MCF 10A (cell line): ENCODE measurements at places on chromosomes 12 and 14. TPM values are rescaled to one million over a fixed set of nuclear protein-coding genes. Genes with fewer than 3 reads are reported as not detected.

Gene PZP
- total RNA-seq: not detected in 2 replicates

Gene POC1B
- 13.4 and 14.8 TPM in 2 replicates for total RNA-seq

Gene CIT
- total RNA-seq: 22.8 and 25.0 TPM in 2 replicates

Gene ACVRL1
- not detected in 2 replicates for total RNA-seq

Gene GNPNAT1
- 39.2 and 58.8 TPM in 2 replicates for total RNA-seq

Gene MORN3
- 0.35 and 0.52 TPM in 2 replicates for total RNA-seq

Gene TPH2
- not detected in 2 replicates for total RNA-seq

Gene GUCY2C
- not detected in 2 replicates for total RNA-seq

Gene PTPN21
- total RNA-seq: 15.7 and 18.1 TPM in 2 replicates

Gene RNF212B
- total RNA-seq: not detected in 2 replicates

Gene SSTR1
- total RNA-seq: 0.29 and 0.33 TPM in 2 replicates

Gene TAS2R14
- 1.6 and 1.9 TPM in 2 replicates for total RNA-seq

Gene CDCA4
- total RNA-seq: 29.3 and 33.0 TPM in 2 replicates

Gene SLCO1B1
- total RNA-seq: not detected in 2 replicates

Gene FSCB
- total RNA-seq: not detected in 2 replicates

Gene AHNAK2
- total RNA-seq: 218 and 286 TPM in 2 replicates

Gene PLEKHH1
- total RNA-seq: 5.8 and 6.0 TPM in 2 replicates

Gene MYL2
- not detected in 2 replicates for total RNA-seq

Gene TMPO
- 44.9 and 62.5 TPM in 2 replicates for total RNA-seq

Gene CBLN3
- 2.4 TPM in 2 replicates for total RNA-seq

Gene FGF23
- not detected in 2 replicates for total RNA-seq

Gene FOXG1
- total RNA-seq: not detected in 2 replicates
